Lower lobe of right lung (tissue), 2 donors: ENCODE measurements at places on chromosomes 3 and 15. TPM values are rescaled to one million over a fixed set of nuclear protein-coding genes. Genes with fewer than 3 reads are reported as not detected.

- no peaks in the 10 kb centered on the region for H3K36me3 ChIP-seq
- H3K4me1 ChIP-seq = peaks cover 18% of the 10 kb centered on the region
- no peak overlapping the region for H3K27ac ChIP-seq
- no peak for DNase-seq
- no peaks in the 10 kb centered on the region for H3K27me3 ChIP-seq
- no peak overlapping the region for H3K4me3 ChIP-seq
These were observed 3.9 kb upstream of the CHSY1 start for GRCh38 chr15:101255615-101256241.

DNA sequence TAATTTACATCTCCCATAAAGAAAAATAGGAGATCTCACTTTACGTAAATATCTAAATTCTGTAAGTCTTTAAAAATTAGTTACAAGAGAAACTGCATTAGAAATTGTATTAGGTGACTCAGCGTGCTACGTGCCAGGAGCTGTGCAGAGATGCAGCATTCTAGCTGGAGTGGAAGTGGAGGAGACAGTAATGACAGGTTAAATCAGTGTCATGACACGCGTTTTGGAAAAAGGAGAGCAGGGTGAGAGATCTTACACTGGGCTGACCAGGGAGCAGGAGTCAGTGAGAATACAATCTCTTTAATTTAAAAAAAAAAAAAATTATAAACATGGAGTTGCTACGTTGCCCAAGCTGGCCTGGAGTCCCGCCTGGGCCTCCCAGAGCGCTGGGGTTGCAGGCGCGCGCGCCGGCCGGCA, 635 bp downstream of the TUBGCP5 start:
- H3K4me3 ChIP-seq = peak overlapping the region; percentile 74
- peaks cover 22% of the 10 kb centered on the region for H3K36me3 ChIP-seq
- peak overlapping the region; percentile 87 for H3K27ac ChIP-seq
- peaks cover 13% of the 10 kb centered on the region for H3K4me1 ChIP-seq

DNA sequence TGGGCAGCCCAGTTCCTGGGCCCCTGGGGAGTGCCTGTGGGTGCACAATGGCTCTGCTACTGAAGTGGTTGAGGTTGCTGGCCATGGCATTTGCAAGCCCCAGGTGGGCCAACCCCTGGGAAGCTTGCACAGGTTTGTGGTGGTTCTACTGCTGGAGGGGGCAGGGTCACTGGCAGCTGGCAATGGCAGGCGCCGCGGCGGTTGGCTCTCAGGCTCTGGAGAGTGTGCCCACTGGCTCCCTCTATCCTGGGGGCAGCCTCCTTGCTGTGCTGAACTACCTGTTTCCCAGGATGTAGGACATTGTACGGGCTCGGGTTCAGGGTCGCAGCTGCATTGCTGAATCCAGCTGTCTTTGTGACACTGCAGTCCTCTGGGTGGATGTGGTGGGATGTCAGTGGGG, 180.2 kb upstream of the HES1 start:
- no peak overlapping the region for H3K4me3 ChIP-seq
- no peak for DNase-seq
- H3K27ac ChIP-seq = no peak overlapping the region

- no peak for DNase-seq
- H3K27ac ChIP-seq = peak overlapping the region; percentile 38
- peaks cover 16% of the 10 kb centered on the region for H3K4me1 ChIP-seq
- no peaks in the 10 kb centered on the region for H3K36me3 ChIP-seq
These were observed 21.4 kb downstream of the ZBTB38 start for GRCh38 chr3:141389703-141390102.

DNA sequence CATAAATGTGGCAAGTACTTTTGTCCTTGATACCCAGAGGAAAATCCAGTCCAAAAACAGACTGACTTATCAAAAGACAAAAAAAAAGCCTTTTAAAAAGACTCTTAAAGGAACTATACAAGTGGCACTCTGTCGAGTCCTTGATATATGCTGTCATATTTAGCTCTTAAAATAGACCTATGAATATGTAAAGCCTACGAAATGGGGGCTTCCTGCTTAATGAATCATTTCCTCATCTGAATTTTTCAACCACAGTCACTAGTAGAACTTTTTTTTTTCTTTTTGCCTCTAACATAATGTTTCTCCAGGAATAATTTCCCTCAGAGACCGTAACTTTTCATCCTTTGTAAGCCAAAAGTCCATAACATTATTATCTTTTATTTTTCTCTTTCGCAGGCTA, 95.8 kb downstream of the P3H2 start:
- H3K4me3 ChIP-seq = no peak overlapping the region
- DNase-seq = no peak
- no peaks in the 10 kb centered on the region for H3K36me3 ChIP-seq
- no peak overlapping the region for H3K27ac ChIP-seq
- no peaks in the 10 kb centered on the region for H3K27me3 ChIP-seq
- no peaks in the 10 kb centered on the region for H3K4me1 ChIP-seq

- no peak overlapping the region for H3K27ac ChIP-seq
- no peak overlapping the region for H3K4me3 ChIP-seq
- peaks cover 10% of the 10 kb centered on the region for H3K36me3 ChIP-seq
- no peaks in the 10 kb centered on the region for H3K27me3 ChIP-seq
- no peak for DNase-seq
These were observed 89.5 kb upstream of the IL12A start for GRCh38 chr3:159899166-159899565.

- no peaks in the 10 kb centered on the region for H3K4me1 ChIP-seq
- H3K4me3 ChIP-seq = no peak overlapping the region
- no peak overlapping the region for H3K27ac ChIP-seq
- no peaks in the 10 kb centered on the region for H3K36me3 ChIP-seq
- no peak for DNase-seq
- no peaks in the 10 kb centered on the region for H3K27me3 ChIP-seq
These were observed 493.1 kb downstream of the SHQ1 start for GRCh38 chr3:72355168-72355567.

DNA sequence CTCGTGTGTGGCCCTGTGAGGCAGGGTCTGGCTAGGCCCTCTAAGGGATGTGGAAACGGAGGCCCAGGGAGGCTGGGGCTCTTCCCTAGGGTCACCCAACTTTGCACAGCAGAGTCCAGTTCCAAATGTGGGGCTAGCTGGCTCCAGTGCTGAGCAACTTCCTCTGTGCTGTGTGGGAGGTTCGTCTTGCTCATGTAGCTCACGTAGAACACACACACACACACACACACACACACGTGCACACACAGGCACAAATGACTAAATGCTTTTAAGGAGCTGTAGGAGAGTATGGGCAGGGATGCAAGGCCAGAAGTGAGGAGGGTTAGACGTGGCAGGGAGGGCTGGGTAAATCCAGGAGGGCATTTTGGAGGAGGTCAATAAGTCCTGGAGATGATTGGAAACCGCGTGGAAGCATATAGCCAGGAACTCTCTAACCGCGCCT, 213.8 kb downstream of the RPLP1 start:
- H3K4me1 ChIP-seq = peaks cover 38% of the 10 kb centered on the region
- DNase-seq = peak; percentile 59
- H3K27ac ChIP-seq = peak overlapping the region; percentile 39
- H3K36me3 ChIP-seq = no peaks in the 10 kb centered on the region

- no peak for DNase-seq
- H3K4me1 ChIP-seq = peaks cover 13% of the 10 kb centered on the region
- no peaks in the 10 kb centered on the region for H3K36me3 ChIP-seq
- no peaks in the 10 kb centered on the region for H3K27me3 ChIP-seq
- H3K4me3 ChIP-seq = no peak overlapping the region
These were observed 90.7 kb upstream of the RGMA start for GRCh38 chr15:93179700-93180102.

DNA sequence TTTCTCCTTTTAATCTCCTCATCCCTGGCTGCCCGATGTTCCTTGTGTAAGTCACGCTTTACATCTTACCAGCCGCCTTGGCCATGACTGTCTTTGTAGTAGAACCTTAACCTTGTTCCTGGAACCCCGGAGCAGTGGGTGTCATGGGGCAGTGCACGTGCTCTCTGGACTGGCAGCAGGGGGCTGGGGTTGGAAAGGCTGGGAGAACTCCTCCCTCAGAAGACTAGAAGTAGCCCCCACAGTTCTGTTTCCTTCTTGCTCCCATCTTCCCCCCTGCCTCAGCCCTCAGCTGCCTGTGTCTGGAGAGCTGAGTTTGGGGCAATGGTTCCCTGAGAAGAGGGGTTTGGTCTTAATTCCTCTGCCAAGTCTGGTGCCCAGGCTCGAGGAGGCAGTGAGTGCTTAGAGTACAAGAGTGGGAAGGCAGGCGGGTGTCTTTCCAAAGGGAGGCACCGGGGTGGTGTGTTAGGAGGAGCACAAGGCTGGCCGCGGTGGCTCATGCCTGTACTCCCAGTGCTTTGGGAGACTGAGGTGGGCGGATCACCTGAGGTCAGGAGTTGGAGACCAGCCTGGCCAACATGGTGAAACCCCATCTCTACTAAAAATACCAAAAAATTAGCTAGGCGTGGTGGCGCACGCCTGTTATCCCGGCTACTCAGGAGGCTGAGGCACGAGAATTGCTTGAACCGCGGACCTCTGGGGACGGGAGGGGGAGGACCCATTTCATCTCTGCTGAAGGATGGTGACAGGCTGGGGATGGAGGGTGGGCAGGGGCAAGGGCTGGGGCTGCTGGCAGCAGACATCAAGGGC, 100.4 kb downstream of the VGLL4 start:
- peaks cover 9% of the 10 kb centered on the region for H3K4me1 ChIP-seq
- no peaks in the 10 kb centered on the region for H3K27me3 ChIP-seq

- peaks cover 27% of the 10 kb centered on the region for H3K4me1 ChIP-seq
- peak overlapping the region; percentile 99 for H3K27ac ChIP-seq
- DNase-seq = no peak
- H3K4me3 ChIP-seq = peak overlapping the region; percentile 96
These were observed 908 bp upstream of the ADPGK start for GRCh38 chr15:72784456-72784876.

GRCh38 chr3:194270627-194271459, 80.3 kb downstream of the CPN2 start:
- no peaks in the 10 kb centered on the region for H3K27me3 ChIP-seq
- H3K4me1 ChIP-seq = peaks cover 55% of the 10 kb centered on the region
- H3K4me3 ChIP-seq = no peak overlapping the region
- DNase-seq = peak; percentile 76

- H3K27me3 ChIP-seq = no peaks in the 10 kb centered on the region
- H3K4me1 ChIP-seq = no peaks in the 10 kb centered on the region
- no peak overlapping the region for H3K4me3 ChIP-seq
- H3K27ac ChIP-seq = no peak overlapping the region
- no peak for DNase-seq
These were observed 375.2 kb downstream of the TUSC7 start for GRCh38 chr3:117084739-117085270.

DNA sequence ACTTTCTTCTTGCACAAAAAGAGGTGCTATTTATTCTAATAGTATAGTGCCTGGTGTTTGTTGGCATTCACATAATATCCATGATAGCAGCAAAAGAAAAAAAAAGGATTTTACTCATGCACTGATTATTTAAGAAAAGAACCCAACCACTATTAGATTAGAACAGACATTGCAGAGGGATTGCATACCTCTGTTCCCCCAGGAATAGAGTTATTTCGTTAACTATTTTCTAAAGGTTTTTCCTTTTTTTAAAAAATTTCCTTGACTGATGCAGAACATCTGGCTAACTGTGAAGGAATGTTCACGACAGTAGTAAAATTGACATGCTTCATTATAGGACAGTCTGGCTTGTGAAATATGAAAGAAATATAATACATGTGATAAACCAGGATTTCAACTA, 136.6 kb upstream of the PTX3 start:
- H3K36me3 ChIP-seq = no peaks in the 10 kb centered on the region
- H3K27me3 ChIP-seq = no peaks in the 10 kb centered on the region
- no peak for DNase-seq
- H3K4me3 ChIP-seq = no peak overlapping the region

GRCh38 chr3:126356373-126357264, 589 bp downstream of the KLF15 start:
- peaks cover 12% of the 10 kb centered on the region for H3K36me3 ChIP-seq
- peak; percentile 69 for DNase-seq
- H3K4me1 ChIP-seq = peaks cover 53% of the 10 kb centered on the region
- H3K4me3 ChIP-seq = peak overlapping the region; percentile 77
- peak overlapping the region; percentile 92 for H3K27ac ChIP-seq

- H3K4me3 ChIP-seq = peak within 1 kb of the TSS; percentile 37
- H3K27me3 ChIP-seq = no peaks in the 10 kb centered on the region
- H3K27ac ChIP-seq = peak within 1 kb of the TSS; percentile 24
- no peaks in the 10 kb centered on the region for H3K36me3 ChIP-seq
- peaks cover 11% of the 10 kb centered on the region for H3K4me1 ChIP-seq
- DNase-seq = peak; percentile 72
These were observed at the start of gene DNAH12 for GRCh38 chr3:57544181-57545125. DNAH12 (minus strand) TSS chr3:57544344; CDS start chr3:57542870, 1,474 bp downstream.

DNA sequence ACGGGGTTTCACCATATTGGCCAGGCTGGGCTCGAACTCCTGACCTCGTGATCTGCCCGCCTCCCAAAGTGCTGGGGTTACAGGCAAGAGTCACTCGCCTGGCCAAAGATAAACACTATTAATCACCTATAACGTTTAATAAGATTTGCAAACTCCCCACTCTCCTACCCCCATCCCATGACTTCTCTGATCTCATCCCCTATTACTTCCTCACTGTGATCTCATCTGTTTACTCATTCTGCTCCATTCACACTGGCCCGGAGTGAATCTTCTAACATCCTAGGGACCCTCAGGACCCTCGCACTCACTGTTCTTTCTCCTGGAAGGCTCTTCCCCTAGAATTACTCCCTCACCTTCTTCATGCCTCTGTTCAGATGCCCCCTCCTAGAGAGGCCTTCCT, 78.9 kb downstream of the DGKG start:
- no peaks in the 10 kb centered on the region for H3K27me3 ChIP-seq
- H3K4me1 ChIP-seq = no peaks in the 10 kb centered on the region
- DNase-seq = no peak
- H3K36me3 ChIP-seq = no peaks in the 10 kb centered on the region
- no peak overlapping the region for H3K27ac ChIP-seq
- no peak overlapping the region for H3K4me3 ChIP-seq

DNA sequence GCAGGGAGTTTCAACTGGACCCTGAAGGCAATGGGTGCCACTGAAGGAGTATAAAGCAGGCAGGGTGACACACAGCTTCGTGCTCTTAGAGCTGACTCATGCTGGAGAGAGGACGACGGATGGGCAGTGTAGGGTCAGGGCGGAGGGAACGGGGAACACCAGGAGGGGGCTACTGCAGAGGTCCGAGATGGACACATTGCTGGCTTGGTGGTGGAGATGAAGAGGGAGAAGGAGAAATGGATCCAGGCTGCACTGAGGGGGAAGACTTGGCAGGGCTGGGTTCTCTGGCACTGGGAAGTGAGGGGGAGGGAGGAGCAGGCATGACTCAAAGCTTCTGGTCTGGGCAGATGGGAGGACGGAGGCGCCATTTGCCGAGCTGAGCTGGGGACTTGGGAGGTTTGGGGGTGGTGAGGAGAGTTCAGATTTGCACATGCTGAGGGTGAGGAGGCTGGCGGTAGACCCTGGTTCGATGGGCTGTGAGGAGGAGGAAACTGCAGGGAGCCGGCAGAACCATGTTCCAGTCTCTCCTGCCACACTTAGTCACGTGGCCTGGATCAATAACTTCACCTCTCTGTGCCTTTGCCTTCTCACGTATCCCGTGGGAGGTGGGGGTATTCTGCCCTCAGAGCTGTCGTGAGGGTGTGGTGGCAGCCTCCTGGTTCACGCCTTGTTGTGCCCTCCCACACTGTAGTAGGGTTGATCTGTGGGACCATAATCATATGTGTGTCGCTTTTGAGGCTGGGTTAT, 4.6 kb upstream of the KCTD6 start:
- H3K36me3 ChIP-seq = no peaks in the 10 kb centered on the region
- H3K27ac ChIP-seq = no peak overlapping the region
- DNase-seq = no peak
- H3K4me1 ChIP-seq = peaks cover 32% of the 10 kb centered on the region
- H3K4me3 ChIP-seq = no peak overlapping the region

GRCh38 chr3:152538518-152538917, 269.8 kb downstream of the MBNL1 start:
- H3K36me3 ChIP-seq = no peaks in the 10 kb centered on the region
- H3K4me1 ChIP-seq = no peaks in the 10 kb centered on the region
- no peaks in the 10 kb centered on the region for H3K27me3 ChIP-seq
- no peak overlapping the region for H3K4me3 ChIP-seq

Gene BFSP2
- total RNA-seq = not detected

Gene DPPA4
- total RNA-seq = not detected

Gene HYKK
- 4.1 TPM for total RNA-seq

Gene TPRG1
- total RNA-seq = 23.4 TPM

Gene CNTN6
- total RNA-seq = 10.3 TPM

Gene ARHGAP11A
- total RNA-seq = 4.9 TPM
